ENCODE measurements at places on chromosomes 6 and 20.
A peak's percentile ranks its signal among the peaks of the same experiment; 100 is the strongest.

DNA sequence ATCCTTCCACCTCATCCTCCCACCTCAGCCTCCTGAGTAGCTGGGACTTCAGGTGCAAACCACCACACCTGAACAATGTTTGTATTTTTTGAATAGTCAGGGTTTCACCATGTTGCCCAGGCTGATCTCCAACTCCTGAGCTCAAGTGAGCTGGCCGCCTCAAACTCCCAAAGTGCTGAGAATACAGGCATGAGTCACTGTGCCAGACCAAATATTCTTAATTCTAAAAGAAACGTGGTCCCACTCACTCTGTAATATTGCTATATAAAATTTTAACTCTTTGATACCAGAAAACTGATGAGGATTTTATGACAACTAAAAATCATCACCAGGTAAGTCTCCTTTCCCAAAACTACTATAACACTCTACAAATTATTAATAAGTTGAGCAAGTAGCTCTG lies 716.8 kb upstream of the GJE1 start:
- no peak for DNase-seq

DNA sequence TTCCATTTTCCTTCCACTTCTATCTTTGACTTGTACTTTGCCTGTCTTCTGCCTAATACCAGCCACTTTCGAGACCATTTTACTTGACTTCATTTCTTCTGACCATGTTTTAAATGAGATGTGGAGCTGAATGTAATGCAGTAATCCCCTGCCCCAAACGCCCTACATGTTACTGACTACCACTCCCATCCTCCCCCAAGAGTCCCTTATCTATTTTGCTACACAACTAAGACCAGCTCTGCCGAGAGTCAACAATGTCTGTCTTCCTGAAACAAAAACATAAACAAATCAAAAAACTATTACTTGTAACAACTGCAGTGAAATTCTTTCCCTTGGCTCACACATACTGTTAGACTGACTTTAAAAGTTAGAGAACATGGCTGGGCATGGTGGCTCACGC lies 27.1 kb upstream of the KIAA1586 start:
- no peak for DNase-seq

DNA sequence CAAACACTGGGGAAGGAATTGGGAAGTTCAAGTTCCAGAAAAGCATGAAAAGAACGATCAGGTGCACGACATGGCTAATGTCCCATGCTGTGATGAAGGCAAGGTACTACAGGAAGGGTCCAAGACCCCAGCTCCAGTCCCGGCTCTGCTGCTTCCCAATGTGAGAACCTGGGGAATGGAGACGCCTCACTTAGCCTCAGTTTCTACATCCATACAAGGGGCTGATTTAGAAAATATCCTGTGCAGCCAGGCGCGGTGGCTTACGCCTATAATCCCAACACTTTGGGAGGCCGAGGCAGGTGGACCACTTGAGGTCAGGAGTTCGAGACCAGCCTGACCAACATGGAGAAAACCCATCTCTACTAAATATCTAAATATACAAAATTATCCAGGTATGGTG lies 80.7 kb upstream of the NFATC2 start:
- DNase-seq, result no peak

- DNase-seq, result no peak
Observed at GRCh38 chr20:40562031-40562430, 127.0 kb downstream of the MAFB start.

DNA sequence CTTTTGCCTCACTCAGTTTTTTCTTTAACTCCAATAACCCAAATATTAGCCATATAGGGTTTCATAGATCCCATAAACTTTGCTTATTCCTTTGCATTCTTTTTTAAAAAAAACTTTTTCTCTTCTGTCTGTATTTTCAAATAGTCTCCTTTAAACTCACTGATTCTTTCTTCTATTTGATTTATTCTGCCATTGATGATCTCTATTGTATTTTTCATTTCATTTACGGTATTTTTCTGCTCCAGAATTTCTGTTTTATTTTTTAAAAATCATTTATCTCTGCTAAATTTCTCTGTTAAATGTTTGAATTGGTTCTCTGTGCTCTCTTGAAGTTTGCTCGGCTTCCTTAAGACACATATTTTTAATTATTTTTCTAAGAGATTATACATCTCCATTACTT lies 573.3 kb upstream of the MAN1A1 start:
- no peak for DNase-seq

- DNase-seq, result no peak
Observed at GRCh38 chr20:14820771-14821170, 483.4 kb upstream of the FLRT3 start.

GRCh38 chr6:40299681-40300080 lies 287.5 kb downstream of the LRFN2 start:
- no peak for DNase-seq

DNA sequence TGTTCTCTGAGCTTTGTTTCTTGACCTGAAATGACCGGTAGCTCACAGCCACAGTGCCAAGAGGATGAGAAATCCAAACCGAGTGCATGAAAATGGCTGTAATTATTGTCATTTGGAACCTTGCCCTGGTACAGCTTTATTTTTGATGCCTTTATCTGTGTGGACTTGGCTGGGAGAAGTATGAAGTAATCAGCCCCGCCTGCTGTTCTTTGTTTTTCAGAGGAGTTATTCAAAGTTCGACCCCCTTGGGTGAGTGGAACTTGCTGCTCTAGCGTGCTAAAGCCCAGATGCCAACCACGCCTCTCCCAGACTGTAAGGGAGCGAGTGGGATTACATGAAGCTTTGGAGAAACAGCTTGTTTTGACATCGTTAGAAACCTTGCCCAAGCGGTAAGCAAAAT lies 48.3 kb downstream of the ECT2L start:
- DNase-seq, result no peak

DNA sequence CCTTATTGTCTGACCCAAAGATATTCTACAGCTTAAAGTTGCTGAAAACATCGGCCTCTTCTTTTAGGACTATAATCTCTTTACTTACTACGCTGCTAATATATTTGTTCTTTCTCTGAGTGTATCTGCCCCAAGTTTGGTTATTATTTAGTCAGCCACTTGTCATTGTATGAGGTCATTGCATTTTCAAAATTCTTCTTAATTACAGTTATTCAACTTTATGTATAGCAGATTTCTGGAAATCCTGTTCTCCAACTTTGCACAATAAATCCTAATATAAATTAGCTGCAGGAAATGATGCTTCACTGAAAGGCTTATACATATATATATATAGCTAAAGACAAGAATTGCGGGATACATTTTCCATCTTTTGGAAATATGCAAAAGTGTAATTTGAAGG lies 88.5 kb upstream of the HIVEP1 start:
- no peak for DNase-seq

GRCh38 chr20:48230216-48230615 lies 444.9 kb upstream of the SULF2 start:
- DNase-seq, result no peak

GRCh38 chr20:17339000-17339399 lies 112.2 kb downstream of the PCSK2 start:
- DNase-seq, result no peak

DNA sequence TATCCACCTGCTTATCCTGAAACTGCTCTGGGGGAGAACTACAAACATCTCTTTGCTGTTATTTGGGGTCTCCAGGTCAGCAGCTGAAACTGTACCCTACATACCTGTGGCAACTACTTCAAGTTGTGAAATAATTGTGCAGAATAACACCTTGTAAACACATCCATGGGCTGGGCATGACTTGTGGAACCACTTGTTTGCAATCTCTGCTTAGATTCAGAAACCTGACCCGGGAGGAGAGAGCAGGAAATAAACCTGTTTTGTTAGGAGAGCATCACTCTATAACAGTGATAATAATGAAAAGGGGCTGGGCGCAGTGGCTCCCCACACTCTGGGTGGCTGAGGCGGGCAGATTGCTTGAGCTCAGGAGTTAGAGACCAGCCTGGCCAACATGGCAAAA lies 183.1 kb downstream of the NFATC2 start:
- no peak for DNase-seq

GRCh38 chr6:46265373-46265772 lies 94.6 kb upstream of the ENPP5 start:
- DNase-seq, result no peak

- no peak for DNase-seq
Observed at GRCh38 chr20:39738651-39739050, 776.5 kb downstream of the DHX35 start.

- peak; percentile 24 for DNase-seq
Observed at GRCh38 chr20:51542571-51543421, at the start of gene NFATC2. TSS of gene NFATC2 (minus strand) at chr20:51542719. CDS start at chr20:51542499, 220 bp downstream.

DNA sequence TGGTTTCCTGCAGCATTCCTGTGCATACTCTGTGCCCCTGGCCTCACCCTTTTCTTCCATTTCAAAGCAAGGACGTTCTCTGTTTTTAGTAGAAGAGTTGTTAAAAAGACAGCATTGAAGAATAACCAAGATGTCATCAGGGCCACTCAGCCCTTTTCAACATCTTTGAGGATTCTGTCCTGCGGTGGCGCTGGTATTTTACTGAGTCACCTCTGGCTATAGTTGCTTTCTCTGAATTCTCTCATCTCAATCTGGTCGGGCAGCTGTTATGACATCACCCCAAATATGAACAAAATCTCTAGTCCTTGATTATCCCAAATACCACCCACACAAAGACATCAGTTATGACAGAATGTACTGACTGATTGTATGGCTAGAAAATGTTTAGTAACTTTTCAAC lies 204.2 kb downstream of the GRIK2 start:
- no peak for DNase-seq

DNA sequence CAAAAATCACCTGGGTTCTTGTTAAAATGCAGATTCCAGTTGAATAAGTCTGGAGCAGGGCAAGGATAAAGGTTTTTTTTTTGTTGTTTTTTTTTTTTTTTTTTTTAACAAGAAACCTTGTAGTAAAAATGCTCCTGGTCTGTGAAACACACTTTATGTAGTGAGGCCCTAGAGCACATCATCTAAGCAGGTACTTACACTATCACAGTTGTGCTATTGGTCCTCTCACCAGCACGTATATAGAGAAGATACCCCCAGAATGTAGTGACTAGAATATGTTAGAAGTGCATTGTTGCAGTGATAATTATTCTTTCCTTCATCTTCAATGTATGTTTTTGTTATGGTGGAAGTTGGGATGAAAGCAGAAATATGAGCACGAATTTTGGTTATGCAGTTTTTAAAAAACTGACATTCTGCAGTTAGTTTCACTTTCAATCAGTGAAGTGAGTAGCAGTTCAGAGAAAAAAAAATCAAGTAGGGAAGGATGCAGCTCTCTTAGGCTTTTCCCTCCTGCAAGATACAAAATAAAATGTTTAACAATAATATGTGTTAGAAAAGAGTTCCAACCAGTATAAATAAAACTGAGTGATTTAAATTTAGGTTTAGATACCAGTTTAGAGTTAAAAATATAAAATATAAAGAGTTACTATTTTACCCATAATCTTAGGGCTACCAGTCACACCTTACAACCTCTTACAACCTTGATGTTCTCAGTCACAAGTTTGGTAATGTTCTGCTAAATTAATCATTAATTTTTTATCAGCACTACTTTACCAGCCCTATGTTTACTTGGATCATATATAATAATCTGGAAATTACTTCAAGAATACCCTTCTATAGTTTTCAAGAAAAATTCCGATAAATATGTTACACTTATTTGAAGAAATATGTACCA lies 9.2 kb upstream of the DEFB113 start:
- DNase-seq, result no peak

GRCh38 chr6:75171986-75172385 lies 33.9 kb downstream of the COL12A1 start:
- DNase-seq, result no peak

DNA sequence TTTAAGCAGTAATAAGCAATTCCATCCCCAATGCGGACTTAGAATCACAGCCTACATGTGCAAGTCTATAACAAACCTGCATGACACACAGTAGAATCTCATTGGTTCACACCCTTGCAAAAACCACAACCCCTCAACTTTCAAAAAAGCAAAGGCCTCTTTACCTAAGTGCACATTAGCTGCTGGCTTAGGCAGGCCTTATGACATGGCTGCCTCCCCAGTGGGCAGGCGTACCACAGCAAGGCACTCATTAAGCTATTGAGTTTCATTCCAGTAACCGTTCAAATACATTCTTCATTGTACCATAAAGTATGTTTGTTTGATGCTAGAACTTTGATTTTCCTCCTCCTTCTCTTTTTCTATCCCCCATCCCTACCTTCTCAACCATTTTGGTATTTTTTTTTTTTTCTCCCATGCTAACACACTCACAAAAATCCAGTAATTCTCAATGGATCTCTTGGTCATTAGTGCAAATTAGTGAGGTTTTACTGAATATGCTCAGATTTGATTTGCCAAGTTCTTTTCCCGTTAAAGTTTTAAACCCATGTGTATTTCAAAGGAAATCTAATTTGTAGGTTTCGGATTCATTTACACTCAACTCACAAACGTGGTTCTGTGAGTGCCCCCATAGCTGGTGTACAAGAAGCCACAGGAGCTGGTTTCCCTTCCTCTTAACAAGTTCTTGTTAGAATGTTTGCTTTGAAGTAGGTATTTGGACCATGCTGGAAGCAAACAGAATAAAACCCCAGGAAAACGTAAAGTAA lies 460.4 kb upstream of the RUNX2 start:
- DNase-seq, result no peak

GRCh38 chr6:30411515-30412207 lies 66.7 kb downstream of the RPP21 start:
- peak; percentile 40 for DNase-seq

GRCh38 chr6:155377061-155377460 lies 62.8 kb upstream of the TFB1M start:
- no peak for DNase-seq

DNA sequence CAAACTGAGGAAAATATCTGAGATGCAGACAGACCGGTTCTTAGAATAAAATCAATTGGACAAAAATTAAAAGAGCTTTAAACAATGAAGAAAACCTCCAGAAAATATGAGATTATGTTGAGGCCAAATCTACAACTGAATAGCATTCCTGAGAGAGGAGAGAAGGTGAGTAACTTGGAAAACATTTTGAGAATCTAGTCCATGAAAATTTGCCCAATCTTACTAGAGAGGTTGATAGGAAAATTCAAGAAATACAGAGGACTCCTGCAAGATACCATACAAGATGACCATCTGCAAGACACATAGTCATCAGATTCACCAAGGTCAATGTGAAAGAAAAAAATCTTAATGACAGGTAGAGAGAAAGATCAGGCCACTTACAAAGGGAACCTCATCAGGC lies 437.7 kb upstream of the ADGRB3 start:
- no peak for DNase-seq

- no peak for DNase-seq
Observed at GRCh38 chr6:129015721-129016120, 132.8 kb downstream of the LAMA2 start.

GRCh38 chr6:56663344-56663743 lies 20.7 kb upstream of the DST start:
- DNase-seq, result no peak

DNA sequence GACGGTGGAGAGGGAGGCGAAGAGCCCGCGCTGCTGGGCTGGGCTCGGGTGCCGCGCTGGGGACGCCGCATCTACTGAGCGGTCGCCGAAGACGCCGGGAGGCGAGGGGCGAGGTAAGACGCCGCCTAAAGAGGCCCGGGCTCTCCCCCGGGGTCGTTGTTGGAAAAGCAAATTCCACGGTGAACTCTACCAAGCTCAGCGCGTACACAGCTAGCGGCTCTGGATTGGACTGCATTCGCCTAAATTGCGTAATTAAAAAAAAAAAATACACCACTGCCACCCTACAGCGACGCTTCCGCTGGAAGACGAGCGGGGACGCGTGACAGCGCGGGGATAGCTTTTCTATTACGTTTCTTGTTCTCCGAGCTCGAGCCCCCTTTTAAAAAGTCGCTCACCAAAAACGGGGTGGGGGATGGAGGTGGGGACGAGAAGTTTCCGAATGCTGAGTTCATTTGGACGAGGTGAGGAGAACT lies 92.0 kb upstream of the PRDM1 start:
- DNase-seq, result peak; percentile 34

Data from activated CD4-positive, alpha-beta T cell treated with anti-CD3 and anti-CD28 coated beads, Interleukin-2, amount 50 U/mL, for 4 hours (primary cell).